ENCODE measurements at places on chromosomes 2 and 18.

DNA sequence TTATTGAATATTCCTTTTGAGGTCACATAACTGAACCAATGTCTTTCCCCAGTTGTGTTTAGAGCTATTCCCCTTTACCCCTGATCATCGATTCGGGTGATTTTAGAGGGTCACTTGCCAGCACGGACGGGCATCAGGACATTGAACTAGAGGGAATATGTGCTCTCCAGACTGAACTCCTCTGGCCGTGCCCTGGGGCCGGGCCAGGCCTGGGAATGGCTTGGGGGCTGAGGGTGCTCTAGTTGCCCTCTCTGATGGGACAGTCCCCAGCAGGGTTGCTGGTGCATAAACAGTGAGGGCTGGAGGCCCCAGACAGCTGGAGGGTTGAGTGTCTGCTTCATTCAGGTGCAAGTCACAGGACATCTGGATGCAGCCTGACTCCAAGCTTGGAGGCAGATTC lies 90.7 kb downstream of the SMIM21 start:
- DNase-seq, result no peak

DNA sequence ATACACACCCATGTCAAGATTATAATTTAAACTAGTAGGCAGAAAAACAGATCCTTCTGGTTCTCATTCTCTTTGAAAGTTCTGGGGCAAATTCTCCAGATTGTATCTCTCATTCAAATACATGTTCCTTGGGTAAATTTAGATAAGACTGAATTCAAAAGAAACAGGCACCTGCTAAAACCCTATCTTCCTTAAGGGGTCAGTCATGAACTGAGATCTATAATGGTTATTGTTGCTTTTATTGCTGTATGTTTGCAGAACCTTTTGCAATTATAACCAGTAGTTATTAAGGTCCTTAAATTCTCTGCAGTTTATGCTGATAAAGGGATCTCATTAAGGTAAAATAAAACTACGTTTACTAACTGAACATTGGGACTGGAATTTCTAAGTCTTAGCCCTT lies 83.5 kb downstream of the MYO5B start:
- no peak for DNase-seq

DNA sequence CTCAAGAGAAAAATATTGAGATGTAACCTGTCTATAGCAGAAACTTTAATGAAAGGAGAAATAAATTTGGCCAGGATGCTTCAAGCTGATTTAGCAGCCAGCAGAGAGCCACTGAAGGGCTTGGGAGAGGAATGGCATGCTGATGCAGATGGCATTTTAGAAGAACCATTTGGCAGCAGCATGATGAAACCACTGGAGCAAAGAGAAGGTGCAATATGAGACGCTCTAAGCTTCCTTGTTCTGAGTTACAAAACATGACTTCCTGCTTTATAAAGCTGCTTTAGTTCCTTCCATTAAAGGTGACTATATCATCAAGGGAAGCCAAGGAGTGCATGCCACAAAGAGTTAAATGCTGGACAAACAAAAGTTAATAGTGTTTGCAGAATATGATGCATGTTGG lies 189.7 kb downstream of the PID1 start:
- no peak for DNase-seq

DNA sequence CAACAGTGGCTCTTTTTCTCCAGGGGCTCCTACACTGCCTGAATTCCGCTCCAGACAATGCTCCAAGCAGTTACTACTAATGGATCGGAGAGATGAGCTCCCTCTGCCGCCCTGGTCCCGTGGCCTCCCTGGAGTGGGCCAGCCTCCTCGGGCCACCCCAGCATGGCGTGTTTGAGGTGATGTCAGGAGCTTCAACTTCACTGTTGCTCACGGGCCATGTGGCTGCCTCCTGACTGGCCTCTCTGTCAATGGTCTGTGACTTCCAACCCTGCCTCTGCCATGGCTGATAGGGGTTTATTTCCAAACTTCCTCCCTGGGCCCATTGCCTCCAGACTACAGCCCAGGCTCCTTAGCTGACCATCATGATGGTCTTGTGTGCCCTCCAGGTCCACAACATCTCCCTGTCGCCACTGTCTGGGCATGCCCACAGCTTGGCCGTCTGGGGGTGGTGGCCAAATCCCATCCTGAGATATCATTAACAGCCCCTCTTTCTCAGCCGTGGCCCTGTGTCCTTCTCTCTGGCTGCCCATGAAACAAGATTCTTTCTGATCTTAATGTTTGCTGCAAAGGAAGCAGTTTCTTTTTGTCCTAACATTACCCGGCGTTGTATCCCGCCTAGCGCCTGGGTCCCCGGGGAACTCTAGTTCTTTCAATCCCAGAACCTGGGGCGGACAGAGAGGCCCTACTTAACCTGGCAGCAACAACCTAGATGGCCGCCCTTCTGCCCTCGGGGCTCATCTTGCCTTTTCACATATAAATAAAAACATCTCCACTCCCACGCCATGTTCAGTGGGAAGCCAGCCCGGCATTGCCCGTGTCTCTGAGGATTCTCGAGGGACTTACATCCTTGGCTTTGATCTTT lies 38.1 kb downstream of the ATOH8 start:
- no peak for DNase-seq

DNA sequence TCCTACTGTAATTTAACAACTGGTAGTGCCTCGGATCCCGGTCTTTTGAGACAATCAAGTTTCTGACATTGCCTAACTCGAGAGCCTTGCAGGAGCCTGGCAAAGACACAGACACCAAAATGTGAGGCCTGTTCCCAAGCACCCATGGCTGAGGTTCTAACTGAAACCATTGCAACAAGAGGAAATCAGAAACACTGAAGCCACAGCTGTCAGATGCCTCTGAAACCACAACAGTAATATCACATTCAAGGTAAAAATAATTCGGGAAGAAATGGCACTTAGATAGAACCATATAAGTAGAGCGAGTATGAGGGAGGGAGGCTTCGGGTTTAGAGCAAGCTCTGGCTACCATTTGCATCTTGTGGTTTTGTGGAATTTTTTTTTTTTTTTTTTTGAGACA lies 285.9 kb downstream of the FBXO15 start:
- DNase-seq, result no peak
